NCI-H1436 treated with DMSO at 0.1 percent for 48 hours (cell line): ENCODE measurements at places on chromosomes 3 and 15.

GRCh38 chr3:140334132-140334929 is 343.5 kb upstream of the TRIM42 start:
- DNase-seq = no peak

DNA sequence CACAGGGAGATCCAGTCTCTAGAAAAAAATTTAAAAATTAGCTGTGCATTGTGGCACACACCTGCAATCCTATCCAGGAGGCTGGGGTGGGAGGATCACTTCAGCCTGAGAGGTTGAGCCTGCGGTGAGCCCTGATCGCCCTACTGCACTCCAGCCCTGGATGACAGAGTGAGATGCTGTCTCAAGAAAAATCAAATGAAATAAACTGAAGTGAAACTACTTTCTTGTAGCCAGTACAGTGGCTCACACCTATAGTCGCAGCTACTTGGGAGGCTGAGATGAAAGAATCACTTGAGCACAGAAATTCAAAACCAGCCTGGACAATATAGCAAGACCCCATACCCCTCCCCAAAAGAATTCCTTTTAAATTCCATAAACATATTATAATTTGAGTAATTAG is 35.4 kb downstream of the SMARCC1 start:
- no peak for DNase-seq

DNA sequence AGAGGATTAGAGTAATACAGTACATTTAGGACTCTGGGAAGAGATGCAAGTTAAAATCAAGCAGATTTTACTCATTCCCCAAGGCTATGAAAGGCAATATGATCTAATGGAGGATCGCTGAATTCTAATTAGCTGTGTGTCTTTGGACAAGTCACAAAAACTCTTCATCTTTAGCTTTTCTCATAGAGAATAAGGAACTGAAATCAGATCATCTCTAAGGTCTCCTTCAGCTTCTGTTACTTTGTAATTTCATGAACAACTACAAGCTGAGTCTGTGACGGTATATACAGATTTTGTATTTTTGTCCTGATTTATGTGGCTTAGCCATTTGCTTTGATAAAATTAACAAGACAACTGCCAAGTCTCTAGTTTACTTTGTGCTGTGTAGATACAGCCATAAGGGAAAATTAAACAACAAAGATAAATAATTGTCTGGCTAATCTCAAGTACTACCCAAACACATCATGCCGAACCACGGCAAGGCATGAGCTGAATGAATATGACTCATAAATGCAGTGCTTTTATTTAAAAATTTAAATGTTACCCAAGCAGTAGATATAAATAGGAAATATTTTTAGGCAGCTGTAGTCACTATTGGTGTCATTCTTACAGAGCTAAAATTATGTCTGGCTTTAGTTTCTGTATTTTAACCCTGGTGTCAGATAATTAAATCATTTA is 81.5 kb downstream of the GAP43 start:
- no peak for DNase-seq

GRCh38 chr3:136949708-136950107 is 8.1 kb upstream of the IL20RB start:
- DNase-seq = no peak

GRCh38 chr3:16923112-16923511 is 38.4 kb downstream of the PLCL2 start:
- no peak for DNase-seq

GRCh38 chr3:114850898-114851297 is 296.2 kb downstream of the ZBTB20 start:
- DNase-seq = no peak

DNA sequence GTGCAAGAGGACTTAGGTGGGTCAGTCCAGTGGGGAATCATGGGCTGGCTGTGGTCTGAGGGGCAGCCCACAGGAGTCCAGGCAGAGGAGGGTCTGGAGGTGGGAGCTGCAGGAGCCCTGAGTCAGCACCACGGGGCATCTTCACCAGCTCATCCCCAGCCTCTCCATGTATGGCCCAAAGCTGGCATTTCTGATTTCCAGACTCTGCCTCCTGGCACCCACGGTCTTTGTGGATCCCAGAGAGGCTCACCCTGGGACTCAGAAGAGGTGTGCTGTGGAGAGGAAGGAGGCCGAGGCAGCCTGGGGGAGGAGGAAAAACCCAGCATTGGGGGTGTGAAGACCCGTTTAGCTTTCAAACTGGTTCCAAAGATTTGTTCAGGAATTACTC is 64.5 kb upstream of the KLF13 start:
- no peak for DNase-seq

DNA sequence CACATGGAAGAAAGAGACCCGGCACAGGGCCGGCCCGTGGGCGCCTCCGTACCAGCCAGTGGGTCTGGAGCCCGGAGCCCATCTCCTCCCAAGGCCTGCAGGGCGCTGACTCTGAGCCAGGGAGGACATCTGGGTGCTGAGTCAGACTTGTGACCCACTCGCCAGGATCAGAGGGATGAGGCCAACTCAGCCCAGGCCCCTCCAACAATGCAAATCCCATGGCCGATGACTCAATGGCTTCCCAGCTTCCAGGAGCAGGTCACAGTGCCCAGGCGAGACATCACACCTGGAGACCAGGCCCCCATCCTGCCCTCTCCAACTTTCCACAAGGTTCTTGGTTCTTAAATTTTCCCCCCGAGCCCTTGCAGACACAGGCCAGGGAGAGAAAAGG is 95.1 kb downstream of the LRIG1 start:
- DNase-seq = no peak

GRCh38 chr15:98012354-98012753 is 51.9 kb downstream of the ARRDC4 start:
- no peak for DNase-seq

DNA sequence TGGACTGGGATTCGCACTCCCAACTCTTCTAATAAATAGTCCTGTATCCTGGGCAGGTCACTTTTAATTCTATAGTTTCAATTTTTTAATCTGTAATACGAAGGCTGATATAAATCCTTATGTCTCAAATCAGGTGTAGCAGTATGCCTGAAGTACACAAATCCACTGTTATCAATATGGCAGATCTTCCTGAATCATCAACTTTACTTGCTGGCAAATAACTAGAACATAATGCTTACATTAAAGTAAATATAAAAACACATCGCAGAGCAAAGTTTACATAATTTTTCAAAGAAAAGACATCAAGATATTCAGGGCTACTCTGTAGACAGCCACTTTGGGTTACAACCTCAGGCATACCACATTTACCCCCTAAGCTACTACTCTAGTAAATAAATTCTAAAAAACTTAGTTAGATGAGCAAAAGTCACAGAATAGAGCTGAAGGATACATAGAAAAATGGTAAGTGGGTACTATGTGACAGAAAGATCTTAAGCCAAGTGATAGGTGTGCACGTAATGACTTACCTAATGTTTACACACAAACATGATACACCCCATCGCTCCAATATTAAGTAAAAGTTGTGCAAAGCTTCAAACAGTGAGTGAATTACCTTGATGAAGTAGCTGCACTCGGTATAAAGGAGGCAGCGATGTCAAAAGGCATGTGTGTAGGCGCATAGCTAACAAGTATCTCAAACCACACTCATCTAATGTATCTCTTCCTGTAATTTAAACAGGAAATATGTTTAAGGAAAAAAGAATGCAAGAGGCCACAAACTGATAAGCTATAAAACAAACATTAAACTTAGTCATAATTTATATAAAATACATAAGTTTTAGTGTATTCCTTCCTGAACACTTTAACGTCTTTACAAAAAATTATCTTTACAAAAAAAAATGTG is 127.9 kb downstream of the DMXL2 start:
- no peak for DNase-seq

DNA sequence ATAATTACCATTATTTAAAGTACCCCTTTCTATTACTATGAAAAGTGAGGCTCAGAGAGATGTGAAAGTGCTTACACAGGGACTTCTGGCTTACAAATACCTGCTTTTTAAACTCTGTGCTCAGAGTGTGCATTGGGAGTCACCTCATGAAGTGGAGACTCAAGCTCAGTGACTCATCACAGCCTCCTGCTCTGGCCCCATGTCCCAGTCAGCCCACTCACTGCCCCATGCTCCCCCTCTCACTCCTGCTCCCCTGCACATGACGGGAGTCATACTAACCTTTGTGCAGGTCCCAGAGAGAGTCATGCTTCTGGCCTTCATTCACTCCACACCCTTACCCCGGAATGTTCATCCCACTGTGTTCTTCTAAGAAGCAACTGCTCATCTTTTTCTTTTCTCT is 20.2 kb downstream of the CCR1 start:
- no peak for DNase-seq

- DNase-seq = no peak
Measured at GRCh38 chr3:175526609-175527280, 667.6 kb downstream of the NAALADL2 start.

- DNase-seq = no peak
Measured at GRCh38 chr3:56962206-56962605, 98.3 kb upstream of the SPATA12 start.

DNA sequence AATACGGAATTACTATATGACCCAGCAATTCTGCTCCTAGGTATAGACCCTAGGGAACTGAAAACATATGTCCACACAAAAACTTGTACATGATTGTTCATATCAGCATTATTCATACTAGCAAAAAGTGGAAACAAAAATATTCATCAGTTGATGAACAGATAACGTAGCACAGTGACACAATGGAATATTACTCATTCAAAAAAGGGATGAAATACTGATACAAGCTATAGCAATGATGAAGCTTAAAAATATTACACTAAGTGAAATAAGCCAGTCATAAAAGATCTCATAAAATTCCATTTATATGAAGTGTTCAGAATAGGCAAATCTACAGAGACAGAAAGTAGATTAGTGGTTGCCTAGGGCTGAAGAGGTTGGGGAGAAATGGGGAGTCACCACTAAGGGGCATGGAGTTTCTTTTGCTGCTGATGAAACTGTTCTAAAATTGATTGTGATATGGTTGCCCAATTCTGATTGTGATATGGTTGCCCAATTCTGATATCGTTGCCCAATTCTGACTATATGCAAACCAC is 10.5 kb downstream of the C15orf61 start:
- no peak for DNase-seq

- no peak for DNase-seq
Measured at GRCh38 chr3:123834631-123835030, 49.5 kb downstream of the MYLK start.

DNA sequence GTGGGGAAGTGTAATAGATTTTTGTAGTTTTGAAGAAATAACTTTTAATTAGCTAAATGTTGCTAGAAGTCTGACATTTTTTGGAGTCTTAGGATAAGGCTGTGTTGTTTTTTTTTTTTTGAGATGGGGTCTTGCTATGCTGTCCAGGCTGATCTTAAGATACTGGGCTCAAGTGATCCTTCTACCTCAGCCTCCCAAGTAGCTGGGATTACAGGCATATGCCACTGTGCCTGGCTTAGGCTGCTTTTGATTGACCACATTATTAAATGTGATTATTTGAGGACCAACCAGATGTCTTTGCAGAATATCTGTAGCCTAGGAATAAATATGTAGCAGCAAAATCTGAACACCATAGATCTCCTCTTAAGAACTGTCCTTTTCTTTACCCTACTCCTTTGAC is 29.7 kb downstream of the HACD3 start:
- no peak for DNase-seq

DNA sequence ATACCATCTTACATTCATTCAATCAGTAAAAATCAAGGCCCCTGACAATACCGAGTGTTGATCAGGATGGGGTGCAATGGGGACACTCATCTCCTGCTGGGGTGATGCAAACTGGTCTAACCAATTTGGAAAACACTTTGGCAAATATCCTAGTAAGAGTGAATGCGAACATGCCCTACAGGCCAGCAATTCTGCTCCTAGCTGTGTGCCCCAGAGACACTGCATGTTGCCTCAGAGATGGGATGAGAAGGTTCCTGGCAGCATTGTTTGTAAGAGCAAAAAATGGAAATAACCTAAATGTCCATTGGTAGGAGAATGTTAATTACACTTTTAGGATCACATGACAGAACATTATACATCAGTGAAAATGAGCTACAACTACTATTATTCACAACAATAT is 4.7 kb downstream of the LINGO1 start:
- no peak for DNase-seq

DNA sequence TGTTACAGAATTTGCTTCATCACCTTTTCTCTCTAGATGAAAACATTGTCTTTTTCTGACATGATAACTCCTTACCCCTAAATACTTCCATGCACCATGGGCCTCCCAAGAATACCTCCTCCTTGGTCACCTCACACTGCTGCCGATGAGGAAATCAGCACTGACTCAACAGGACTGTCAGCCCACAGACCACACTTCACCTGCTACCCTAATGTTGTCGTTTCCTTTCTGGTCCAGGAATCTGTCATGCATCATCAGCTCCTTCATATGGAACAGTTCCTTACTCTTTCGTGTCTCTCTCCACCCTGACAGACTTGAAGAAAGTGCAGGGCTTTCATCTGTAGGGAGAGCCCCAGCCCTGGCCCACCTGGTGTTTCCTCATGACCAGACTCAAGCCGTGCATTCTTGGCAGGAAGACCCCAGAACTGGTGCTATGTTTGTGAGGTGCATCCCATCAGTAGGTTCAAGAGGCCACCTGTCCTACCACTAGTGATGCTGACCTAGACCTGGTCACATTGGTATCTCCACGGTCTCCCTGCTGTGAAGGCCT is 41.1 kb upstream of the PLXNA1 start:
- no peak for DNase-seq

DNA sequence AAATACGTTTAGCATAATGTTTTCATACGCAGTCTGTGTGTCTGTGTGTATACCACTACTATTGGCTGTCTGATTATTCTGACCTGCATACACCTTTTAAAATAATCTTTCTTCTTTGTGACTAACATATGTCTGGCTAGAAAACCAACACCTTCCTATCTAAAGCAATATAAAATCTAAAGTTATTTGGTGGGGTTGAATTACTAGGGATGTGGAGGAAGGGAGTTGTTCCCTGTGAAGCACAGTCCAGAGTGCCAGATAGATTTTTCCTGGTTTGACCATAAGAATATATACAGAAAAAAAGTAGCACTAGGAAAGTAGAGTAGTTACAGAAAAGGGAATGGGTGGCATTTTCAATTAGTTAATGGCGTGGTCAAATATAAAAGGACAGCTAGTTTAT is 918.8 kb downstream of the NAALADL2 start:
- no peak for DNase-seq

- no peak for DNase-seq
Measured at GRCh38 chr15:75538376-75538775, 40.7 kb downstream of the PTPN9 start.
